ENCODE measurements at places on chromosomes 7 and 10.

DNA sequence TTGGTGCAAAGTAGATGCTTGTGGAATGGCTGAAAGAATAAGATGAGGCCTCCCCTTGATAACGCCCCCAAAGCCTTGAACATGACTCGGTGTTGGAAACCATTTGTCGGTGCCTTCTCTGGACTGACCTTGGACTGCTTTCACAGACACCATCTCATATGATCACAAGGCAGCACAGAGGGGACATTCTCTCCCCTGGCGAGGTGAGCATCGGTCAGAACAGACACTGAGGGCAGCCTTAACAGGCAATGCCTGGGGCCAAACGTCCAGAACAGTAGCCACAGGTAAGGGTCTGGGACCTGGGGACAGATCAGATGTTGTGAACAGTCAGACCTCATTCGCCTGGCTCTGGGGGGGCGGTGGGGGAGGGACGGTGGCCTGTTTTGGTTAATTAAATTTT lies 2.8 kb upstream of the TRRAP start:
- DNase-seq = no peak

DNA sequence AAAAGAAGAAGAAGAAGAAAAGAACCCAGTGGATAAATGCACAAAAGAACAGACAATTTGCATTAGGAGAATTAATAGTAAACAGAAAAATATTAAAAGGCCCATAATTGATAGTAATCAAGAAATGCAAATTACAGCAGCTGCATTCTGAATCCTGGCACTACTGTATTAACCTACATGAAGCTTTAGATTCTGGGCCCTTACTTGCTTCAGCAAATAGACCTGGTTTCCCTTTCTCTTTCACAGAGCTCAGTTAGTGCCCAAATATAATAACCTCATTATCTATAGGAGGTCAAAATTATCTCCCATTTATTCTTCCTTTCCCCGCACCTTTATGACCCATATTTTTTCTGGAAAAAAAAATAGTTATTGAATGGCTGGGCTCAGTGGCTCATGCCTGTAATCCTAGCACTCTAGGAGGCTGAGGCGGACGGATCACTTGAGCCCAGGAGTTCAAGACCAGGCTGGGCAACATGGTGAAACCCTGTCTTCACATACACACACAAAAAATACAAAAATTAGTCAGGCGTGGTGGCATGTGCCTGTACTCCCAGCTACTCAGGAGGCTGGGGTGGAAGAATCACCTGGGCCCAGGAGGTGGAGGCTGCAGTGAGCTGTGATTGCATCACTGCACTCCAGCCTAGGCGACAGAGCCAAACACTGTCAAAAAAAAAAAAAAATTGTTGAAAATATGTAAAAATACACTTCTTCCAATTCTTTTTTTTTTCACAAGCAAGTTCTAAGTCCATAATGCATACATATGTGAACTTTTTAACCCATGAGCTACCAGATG lies 36.0 kb upstream of the PIK3AP1 start:
- no peak for DNase-seq

GRCh38 chr10:21518641-21519396 lies 6.7 kb downstream of the SKIDA1 start:
- no peak for DNase-seq

DNA sequence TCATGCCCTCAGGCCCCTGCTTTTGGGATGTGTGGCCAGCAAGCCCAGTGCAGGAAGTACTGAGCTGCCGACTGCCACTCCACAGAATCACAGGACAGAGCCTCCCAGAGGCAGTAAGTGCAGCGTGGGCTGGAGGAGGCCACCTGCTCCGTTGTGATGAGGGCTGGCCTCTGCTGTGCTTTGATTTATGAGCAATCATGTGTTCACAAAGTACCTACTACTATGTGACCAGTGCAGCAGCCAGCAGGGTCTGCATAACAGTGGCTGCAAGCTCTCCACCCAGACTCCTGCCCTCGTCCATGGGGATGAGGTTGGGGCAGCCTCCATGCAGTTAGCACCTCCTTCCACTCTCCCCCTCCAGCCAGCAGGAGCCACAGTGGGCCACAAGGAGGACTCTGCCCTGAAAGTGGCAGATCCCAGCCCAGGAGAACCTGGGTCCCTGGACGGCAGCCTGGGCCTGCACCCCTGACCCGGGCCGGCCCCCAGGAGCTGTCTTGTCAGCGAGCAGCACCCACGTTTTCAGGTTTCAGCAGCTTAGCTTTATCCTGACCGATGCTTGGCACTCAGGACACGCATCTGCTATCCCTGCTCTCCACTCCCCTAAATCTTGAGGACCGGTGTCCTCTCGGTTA lies 37.7 kb upstream of the INSIG1 start:
- no peak for DNase-seq

GRCh38 chr7:157474685-157475084 lies 137.9 kb downstream of the DNAJB6 start:
- DNase-seq = no peak

- peak; percentile 81 for DNase-seq
Measured at GRCh38 chr7:123770378-123770777, 21.6 kb upstream of the WASL start.

- no peak for DNase-seq
Measured at GRCh38 chr10:5587151-5588079, 62.7 kb downstream of the CALML3 start.

- no peak for DNase-seq
Measured at GRCh38 chr7:44639671-44640321, 33.4 kb downstream of the OGDH start.

GRCh38 chr10:26950934-26951333 lies 90.2 kb upstream of the ABI1 start:
- no peak for DNase-seq

DNA sequence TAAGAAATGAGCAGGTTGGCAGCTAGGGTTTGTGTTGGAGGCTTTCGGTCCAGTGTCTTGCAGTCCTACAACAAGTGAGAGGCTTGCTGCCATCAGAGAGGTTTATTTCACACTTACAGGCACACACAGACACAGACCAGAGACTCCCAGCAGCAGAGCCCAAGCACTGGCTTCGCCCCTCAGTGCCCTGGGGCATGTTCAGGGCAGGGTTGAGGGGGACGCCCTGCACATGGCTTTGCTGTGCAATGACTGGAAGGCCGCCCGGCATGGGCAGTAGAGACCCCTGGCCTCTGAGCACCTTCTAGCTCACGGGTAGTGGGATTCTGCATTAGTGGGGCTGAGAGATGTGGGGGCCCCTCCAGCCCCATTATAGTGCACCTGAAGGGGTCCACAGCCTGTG lies 3.8 kb downstream of the SPRN start:
- DNase-seq = no peak

Measured in RKO (cell line).